Activated T-cell treated with anti-CD3 and anti-CD28 coated beads, Interleukin-2, amount 50 U/mL, for 72 hours (primary cell): ENCODE measurements at places on chromosomes 6 and 20.

DNA sequence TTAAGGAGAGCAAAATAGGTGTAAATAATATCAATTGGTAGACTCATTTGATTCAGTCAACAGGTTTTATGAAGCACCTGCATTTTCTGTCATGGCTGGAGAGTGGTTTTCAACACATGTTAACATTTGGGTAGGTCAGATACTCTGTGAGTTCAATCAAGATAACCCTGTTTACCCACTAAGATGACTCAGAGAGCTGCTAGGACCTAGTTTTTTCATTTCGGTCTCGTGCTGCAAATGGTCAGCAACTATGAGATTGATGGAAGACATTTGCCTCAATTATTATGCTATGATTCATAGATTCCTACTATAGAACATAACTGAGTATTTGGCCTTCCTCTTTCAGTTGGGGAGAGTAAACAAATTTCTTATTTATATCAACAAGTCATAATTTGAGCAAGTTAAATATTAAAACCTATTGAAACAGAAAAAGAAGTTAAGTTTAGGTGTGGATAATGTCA lies 391.4 kb upstream of the CITED2 start:
- DNase-seq: no peak

GRCh38 chr20:5482791-5483190 lies 166.0 kb upstream of the PROKR2 start:
- no peak for DNase-seq

GRCh38 chr20:35133735-35134134 lies 13.4 kb downstream of the EDEM2 start:
- no peak for DNase-seq

- no peak for DNase-seq
Observed at GRCh38 chr6:158445426-158446085, 114.3 kb upstream of the TMEM181 start.

DNA sequence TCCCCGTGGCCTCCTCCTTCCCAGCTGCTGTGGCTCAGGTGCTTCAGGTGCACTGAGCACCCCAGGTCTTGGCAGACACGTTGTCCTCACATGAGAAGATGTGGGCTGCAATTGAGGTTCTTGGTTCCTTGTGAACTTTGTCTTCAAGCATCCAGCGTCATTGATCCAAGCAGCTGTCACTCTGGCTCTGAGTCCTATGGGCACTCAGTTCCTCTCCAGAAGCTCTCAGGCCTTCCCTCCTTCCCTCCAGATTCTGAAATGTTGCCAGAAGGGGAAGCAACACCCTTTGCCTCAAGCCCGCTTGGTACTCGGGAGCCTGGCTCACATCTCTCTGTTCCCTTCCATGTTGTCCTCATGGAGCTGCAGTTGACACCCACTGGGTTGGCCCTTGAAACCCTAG lies 8.4 kb upstream of the MRGBP start:
- no peak for DNase-seq

DNA sequence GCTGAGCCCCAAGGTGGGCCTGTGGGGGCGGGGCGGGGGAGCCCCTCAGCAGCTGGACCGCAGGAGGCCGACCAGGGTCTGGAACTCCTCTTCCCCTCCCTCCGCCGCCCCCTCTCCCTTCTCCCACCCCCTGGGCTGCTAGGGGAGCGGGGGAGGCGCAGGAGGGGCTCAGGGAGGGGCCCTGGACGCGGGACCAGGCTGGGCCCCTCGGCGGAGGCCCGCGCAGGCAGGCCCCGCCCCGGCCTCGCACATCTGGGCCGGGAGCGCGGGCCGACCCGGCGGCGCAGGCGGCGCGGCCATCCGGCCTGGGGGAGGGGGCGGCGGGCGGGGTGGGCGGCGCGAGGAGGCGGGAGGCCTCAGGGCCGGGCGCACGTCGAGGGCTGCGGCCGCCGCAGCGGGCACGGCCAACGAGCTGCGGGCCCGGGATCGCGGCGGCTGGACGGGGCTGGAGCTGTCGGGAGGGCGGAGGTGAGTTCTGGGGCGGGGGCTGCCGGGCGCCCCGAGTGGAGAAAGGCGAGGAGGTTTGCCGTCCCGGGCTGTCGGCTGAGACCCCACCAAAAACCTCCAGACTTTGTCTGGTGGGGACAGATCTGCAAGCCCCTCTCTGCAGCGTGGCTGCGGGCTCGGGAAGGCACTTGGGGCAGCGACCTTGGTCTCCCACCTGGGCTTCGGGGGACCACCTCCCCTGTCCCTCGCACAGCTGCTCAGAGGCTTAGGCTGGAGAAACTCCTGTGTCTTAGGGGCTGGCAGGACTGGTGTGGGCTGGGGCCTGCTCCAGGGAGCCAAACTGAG lies at the start of gene HSPA12B:
Gene HSPA12B (plus strand): TSS at position 359 of the 792 bp plus-strand sequence. CDS start 5,990 bp downstream, outside the sequence.
- no peak for DNase-seq

DNA sequence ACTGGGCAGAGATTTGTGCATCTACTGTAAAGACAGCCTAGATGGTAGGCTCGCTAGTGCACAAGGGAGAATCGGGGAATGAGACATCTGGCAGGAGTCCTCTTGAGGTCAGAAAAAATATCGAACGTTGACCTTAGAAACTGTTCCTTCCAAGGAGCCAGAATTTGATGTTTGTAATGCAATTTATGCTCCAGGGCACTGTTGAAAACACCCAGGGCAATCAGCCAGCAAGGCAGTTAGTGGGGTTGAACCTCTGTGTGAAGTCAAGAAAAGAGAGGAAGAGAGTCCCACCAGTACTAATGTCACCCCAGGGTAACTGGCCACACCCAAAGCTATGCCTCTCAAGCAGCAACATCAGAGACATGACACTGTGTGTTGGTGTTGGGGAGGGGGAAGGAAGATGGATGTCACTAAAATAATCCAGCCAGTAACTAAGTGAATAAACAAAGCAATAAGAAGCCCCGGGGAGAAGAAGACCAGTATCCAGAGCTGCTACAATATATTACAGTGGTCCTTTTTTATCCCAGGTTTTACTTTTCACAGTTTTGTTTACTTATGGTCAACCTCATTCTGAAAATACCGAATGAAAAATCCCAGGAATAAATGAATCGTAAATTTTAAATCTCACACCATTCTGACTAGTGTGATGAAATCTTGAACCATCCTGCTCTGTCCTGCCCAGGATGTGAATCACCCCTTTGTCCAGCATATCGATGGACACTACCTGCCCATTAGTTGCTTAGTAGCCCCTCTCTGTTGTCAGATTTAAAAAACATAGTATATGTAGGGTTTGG lies 32.9 kb upstream of the PDE10A start:
- no peak for DNase-seq

DNA sequence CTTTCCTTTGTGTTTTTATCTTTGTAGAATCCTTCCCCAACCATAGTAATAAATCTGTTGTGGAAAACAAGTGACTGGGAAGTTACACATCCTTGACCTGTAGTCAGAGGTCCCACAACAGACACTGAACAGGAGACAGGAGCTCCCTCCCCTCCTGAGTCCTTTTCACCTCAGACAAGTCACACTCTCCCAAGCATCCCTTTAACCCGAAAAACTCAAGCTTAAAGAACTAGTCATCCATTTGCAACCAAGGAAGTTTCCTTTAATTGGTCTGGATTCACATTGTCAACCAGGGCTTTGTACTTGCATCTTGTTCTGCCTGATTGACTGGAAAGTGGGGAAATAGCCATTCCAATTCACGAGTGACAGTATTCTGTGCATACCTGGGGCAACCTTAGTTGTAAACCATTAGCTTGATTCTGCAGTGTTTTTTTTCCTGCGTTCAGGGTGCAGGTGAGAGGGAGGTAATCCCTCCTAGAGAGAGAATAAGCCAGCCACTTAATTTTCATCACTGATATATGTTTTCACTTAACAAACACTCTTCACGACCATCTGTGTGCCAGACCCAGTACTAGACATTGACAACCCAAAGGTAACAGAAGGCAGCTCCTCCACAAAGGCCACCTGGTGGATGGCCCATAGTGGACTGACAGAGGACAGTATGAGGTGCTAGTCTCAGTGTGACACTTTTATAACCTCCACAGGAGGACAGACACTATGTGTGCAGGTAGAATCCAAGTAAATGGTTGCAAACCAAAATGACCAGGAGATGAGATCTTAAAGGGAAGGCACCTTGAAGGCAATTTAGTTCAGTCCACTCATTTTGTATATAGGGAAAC lies 112.4 kb downstream of the SLX4IP start:
- DNase-seq: no peak

DNA sequence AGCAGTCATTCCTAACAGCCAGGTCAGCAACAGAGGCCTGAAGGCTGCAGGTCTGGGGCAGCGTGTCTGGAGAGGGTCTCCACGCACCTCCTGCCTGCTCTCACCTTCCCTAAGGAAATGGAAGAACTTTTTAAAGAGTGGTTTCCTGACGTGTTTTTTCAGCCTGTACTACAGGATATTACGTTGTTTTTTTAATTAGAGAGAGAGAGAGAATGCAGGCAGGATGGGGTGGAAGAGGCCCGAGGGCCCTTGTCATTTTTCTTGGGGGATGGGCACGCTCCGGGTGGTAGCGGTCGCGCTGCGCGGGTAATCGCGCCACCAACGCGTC lies 2.1 kb downstream of the DLL1 start:
- DNase-seq: no peak

DNA sequence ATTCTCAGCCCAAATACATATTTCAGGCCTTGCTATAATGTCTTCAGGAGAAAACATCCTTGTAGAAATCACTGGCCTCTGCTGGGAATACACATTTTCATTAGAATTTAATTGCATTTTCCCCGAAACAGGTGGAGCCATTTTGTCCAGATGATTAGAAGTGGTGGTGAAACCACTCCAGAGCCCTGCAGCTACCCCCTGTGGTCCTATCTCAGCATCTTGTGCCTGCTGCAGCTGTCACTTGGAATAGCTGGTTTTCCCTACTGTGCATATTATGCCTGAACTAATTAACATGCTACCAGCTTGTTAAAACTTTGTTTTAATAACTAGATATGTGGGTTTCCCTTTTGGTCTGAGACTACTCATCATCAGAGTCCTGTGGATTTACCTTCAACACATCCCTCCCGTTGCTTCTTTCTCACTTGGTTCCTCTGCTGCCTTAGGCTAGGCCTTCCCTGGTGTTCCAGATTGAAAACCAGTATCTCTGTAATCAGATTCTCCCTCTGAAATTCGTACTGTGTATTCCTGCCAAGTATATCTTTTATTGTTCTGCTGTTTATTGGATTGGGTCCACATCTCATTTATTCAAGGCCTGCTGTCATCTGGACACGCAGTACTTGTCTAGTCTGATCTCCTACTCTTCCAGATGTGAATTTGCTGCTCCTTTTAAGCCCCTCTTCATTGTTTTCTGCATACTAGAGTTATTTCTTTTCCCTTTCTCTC lies 15.2 kb downstream of the DNAH8 start:
- no peak for DNase-seq

DNA sequence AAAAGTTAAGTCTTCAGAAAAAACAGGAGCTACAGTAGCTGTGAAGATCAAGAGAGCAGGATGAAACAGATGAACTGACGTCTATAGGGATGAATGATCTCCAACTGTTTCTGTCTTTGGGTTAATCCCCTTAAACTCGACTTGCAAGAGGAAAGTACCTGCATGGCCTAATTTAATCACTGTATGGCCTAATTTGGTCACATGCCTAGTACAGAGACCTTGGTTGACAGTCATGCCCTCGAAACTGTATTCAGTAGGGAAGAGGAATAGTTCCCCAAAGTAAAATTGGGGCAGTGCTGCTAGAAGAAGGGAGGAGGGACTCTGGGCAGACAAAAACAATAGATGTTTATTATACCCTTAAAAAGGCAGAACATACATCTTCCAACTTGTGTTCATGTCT lies 10.0 kb upstream of the SMAP1 start:
- DNase-seq: no peak

- DNase-seq: no peak
Observed at GRCh38 chr6:21559238-21559637, 34.3 kb upstream of the SOX4 start.

- no peak for DNase-seq
Observed at GRCh38 chr6:148906386-148906785, 159.6 kb downstream of the UST start.

DNA sequence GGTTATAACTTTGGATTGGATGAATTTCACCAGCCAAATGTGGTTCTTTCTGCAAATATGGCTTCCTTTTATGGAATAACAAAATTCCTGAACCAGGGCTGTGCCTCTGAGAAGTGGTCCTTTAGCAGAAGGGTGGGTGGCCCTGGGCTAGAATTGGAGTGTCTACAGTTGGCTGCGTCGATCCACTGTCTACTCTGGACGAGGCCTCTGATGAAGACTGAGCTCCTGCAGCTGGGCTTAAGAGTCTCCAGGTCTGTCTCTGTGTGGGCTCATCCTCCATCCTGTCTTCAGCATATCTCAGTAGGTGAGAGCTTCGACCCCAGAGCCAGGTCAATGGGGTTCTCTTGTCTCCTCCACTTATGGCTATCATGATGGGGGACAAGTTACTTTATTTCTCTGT lies 166.3 kb upstream of the PMEPA1 start:
- no peak for DNase-seq

DNA sequence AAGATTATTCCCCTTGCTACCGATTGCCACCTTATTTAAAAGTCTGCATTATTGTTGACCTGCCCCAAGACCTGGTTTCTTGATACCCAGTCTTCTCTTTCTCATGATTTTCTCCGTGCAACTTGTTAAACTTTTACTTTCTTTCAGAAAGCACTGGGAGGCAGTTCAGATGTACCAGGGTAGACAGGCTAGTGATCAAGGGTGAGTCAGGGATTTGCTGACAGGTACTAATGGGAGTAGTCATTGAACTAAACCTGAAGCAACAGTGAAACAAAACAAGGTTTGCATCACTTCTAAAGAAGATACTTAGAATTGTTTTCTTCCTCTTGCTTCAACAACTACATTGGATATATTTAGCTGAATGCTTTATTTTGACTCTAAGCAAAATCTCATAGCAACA lies 124.4 kb downstream of the KCNQ5 start:
- no peak for DNase-seq

DNA sequence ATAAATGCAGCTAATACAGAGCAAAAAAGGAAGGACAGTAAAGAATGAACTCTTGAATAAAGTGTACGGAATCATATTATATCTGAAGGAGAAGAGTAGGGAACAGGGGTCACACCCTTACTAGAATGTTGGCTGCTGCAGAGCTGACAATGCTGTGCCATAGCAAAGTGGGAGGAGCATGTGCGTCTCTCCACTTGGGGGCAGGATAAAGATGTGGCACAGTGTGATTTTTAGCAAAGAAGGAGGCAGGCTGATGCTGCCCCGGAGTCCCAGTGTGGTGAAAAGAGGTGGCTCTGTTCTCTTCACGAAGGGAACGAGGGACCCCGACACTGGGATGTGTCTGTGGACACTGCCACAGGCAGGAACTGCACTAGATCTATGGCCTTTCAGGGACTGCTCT lies 67.5 kb downstream of the INSM1 start:
- DNase-seq: no peak
